ENCODE measurements at places on chromosomes 6 and 20. TPM values are rescaled to one million over a fixed set of nuclear protein-coding genes. Genes with fewer than 3 reads are reported as not detected.

Gene SLC17A9
- polyA plus RNA-seq: 113 TPM

DNA sequence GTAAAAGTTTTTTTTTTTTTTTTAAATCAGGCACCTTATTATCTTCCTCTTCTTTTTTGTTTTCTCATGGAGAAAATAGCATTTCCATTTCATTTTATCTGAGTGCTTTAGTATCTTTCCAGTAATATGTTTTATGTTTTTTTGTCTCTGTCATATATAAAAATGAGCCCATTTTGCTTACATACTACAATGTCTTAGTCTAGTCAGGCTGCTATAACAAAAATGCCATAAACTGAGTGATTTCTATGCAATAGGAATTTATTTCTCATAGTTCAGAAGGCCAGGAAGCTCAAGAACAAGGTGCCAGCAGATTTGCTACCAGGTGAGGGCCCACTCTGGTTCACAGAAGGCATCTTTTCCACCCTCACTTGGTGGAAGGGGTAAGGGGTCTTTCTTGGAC is 35.7 kb upstream of the AIG1 start:
- no peak for DNase-seq
- no peaks in the 10 kb centered on the region for H3K36me3 ChIP-seq
- no peaks in the 10 kb centered on the region for H3K27me3 ChIP-seq
- H3K4me3 ChIP-seq: no peak overlapping the region
- no peaks in the 10 kb centered on the region for H3K4me1 ChIP-seq

Gene JPH2
- 13.5 TPM for polyA plus RNA-seq

GRCh38 chr6:45633272-45633908 is 255.7 kb upstream of the SUPT3H start:
- no peak overlapping the region for H3K4me3 ChIP-seq
- H3K27ac ChIP-seq: no peak overlapping the region
- H3K4me1 ChIP-seq: peaks cover 6% of the 10 kb centered on the region
- H3K27me3 ChIP-seq: no peaks in the 10 kb centered on the region
- H3K36me3 ChIP-seq: no peaks in the 10 kb centered on the region

DNA sequence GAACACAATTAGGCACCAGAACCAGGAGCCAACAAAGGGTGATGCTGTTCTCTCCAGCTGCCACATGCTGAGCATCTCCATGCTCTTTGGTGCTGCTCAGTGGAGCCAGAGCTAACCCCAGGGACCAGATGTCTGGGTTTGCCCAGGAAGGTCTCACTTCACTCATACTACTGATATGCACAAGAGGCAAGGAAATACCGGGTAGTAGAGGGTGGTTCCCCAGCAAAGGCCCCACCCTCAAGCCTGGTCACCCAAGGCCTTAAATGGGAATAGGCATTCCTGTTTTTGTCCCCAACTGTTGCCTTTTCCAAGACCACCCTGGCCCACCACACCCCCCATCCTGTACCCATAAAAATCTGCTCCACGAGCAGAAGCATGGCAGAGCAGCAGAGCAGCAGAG is 204.5 kb upstream of the TAB2 start:
- no peaks in the 10 kb centered on the region for H3K27me3 ChIP-seq
- H3K36me3 ChIP-seq: no peaks in the 10 kb centered on the region
- H3K27ac ChIP-seq: no peak overlapping the region
- no peak for DNase-seq
- no peaks in the 10 kb centered on the region for H3K4me1 ChIP-seq
